HL-60 (cell line): ENCODE measurements at places on chromosomes 13 and 19.

DNA sequence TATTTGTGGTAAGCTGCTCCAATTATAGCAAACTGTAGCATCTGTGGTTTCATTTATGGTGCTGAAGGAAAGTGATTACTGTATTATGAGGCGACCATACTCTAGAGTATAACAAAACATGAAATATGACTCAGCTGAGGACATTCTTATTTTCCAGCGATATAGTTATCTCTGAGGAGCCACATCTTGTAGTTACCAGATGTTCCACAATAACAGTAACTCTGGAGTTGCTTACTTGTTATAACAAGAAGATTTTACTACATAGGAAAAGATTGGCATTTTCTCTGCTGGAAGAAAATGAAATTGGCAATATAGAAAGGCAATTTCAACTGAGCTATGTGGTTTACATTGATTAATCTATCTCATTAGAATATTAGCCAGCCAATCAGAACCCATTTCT is 1634.2 kb downstream of the PCDH9 start:
- no peak for DNase-seq

- peak; percentile 55 for DNase-seq
These were observed 49.9 kb downstream of the SMAD9 start for GRCh38 chr13:36870050-36870692.

GRCh38 chr13:97242755-97243497 is 20.8 kb downstream of the MBNL2 start:
- DNase-seq, result no peak

DNA sequence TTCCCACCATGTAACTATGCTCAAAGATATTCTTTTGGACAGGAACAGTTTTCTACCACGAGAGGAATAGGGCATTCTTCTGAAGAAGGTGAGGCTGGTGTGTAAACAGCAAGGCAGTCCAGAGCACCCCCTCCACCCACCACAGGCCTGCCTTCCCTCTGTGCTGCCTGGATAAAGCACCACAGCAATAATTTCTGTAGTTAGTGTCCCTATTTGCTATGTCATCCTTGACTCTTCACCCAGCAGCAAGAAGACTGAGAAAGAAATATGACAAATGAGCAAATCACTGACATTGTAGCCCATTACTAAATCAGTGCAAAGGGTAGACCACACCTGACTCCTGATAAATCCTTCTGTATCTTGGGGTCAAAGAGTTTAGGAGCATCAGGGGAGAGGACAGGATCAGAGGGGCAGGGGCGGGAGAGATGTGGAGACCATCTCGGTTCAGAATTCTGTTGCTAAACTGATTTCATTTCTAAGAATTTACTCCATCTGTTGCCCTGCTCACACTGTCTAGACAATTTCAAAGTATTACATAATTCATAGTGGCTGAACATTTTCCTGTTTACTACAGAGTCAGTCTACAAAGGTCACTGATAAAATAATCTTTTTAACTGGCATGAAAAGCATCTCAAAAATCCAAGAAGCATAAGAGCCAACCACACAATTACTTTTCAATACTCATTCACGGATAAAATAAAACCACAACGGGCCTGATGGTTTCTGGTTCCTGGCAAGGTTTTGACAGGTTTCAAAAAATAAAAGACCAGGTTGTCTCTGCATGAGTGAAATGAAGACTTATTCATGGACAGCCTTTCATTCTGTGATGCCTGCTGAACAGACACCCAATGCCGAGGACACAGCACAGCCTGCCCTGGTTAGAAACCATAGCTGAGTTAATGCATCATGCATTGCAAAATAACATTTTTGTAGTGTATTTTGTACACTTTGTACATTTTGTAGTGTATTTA is 88.4 kb upstream of the IRS2 start:
- no peak for DNase-seq

DNA sequence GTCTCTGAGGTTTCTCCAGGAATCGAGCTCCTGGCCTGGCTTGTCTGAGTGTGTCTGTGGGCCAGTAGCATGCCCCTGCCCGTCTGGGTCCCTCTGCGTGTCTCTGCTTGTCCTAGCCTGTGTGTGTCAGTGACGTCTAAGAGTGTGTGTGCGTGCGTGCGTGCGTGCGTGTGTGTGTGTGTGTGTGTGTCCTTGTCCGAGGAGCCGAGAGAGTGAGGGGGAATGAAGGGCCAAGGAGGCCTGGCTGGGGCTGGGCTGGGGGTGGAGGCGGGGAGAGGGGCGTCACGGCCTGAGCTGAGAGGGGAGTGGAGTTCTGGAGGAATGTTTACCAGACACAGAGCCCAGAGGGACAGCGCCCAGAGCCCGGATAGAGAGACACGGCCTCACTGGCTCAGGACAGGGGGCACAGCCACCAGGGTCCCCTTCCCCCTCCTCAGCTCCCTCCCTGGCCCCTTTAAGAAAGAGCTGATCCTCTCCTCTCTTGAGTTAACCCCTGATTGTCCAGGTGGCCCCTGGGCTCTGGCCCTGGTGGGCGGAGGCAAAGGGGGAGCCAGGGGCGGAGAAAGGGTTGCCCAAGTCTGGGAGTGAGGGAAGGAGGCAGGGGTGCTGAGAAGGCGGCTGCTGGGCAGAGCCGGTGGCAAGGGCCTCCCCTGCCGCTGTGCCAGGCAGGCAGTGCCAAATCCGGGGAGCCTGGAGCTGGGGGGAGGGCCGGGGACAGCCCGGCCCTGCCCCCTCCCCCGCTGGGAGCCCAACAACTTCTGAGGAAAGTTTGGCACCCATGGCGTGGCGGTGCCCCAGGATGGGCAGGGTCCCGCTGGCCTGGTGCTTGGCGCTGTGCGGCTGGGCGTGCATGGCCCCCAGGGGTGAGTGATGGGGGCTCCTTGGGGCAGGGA is at the start of gene AXL:
Gene AXL (plus strand): TSS at position 609 of the 893 bp plus-strand sequence. CDS start 170 bp downstream, at position 779.
- no peak for DNase-seq

DNA sequence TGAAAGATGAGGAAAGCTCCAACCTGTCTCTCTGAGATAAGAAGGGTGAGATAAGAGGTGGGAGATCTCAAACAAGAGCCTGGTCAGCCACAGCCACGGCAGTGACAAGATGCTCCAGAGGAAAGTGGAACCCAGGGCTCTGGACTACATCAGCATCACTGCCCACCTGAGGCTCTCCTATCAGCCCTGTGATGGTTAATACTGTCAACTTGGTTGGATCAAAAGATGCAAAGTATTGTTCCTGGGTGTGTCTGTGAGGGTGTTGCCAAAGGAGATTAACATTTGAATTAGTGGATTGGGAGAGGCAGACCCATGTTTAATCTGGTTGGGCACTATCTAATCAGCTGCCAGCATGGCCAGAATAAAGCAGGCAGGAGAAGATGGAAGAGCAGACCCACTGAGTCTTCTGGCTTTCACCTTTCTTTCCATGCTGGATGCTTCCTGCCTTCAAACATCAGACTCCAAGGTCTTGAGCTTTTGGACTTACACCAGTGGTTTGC is 476.6 kb upstream of the NBEA start:
- DNase-seq, result no peak

DNA sequence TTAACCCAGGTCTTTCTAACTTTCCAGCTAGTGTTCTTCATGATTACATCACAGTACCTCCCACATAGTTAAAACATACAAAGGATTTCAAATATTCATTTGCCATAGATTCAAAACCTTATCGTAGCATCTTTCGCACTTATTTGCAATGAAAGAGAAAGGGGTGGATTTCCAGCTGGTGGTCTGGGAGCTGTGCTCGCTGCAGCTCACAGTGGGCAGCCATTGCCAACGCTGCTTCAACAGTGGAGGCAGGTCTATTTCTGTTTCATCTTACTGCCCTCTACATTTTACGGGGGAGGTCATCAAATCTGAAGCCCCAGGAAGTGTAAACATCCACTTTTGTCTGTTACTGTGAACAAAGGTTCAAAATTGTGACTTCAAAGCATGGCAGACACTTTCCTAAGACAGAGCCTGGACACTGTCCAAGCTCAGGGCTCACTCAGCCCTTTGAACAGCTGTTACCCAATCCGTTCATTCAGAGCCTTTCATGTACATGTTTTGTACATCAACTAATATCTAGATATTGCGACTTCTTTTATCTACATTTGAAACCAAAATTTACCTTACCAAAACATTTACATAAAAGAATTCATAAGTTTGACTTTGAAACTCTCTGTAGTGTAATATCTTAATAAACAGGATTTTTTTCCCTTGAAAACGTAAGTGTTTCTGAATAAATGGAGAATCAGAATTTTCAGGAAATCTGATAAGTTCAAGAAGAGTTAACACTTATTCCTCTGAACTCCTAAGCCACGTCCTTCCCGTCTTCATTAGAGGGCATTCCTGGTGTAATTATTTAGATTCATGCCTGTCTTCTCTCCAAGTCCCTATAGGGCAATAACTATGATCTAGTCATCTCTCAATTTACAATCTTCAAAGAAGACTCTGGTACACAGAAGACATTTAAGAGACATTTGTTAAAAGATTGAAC is 25.1 kb downstream of the STARD13 start:
- no peak for DNase-seq

- peak; percentile 38 for DNase-seq
These were observed 1.2 kb downstream of the DAZAP1 start for GRCh38 chr19:1408300-1409203.

DNA sequence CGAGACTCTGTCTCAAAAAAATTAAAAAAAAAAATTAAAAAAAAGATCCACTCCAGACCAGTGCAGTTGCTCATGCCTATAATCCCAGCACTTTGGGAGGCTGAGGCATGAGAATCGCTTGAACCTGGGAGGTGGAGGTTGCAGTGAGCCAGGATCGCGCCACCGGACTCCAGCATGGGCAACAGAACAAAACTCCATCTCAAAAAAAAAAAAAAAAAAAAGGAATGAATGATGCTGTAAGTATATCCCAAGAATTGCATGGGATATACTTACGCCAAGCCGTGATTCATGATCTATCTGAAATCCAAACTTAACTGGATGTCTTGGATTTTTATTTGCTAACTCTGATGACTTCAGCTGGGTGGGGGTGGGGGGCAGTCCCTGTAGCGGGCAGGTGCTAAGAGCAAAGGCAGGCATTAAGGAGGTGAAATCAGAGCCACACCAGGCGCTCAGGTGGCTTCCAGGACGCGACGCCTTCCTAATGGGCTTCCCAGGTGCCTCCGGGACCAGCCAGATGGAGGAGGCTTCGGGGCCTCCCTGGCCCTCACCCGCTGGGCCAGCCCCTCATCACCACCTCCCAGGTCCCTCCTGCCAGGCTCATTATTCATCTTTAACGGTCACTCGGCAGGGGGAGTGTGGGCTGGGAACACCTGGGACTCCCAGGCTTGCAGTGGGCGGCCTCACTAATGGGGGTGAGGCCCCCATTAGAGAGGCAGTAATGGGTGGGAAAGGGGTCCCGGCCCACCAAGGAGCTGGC is 11.4 kb upstream of the FUT5 start:
- no peak for DNase-seq

- DNase-seq, result no peak
These were observed 4.2 kb downstream of the SUGP1 start for GRCh38 chr19:19316082-19316481.

- DNase-seq, result no peak
These were observed 6.3 kb downstream of the C19orf38 start for GRCh38 chr19:10854350-10855089.

DNA sequence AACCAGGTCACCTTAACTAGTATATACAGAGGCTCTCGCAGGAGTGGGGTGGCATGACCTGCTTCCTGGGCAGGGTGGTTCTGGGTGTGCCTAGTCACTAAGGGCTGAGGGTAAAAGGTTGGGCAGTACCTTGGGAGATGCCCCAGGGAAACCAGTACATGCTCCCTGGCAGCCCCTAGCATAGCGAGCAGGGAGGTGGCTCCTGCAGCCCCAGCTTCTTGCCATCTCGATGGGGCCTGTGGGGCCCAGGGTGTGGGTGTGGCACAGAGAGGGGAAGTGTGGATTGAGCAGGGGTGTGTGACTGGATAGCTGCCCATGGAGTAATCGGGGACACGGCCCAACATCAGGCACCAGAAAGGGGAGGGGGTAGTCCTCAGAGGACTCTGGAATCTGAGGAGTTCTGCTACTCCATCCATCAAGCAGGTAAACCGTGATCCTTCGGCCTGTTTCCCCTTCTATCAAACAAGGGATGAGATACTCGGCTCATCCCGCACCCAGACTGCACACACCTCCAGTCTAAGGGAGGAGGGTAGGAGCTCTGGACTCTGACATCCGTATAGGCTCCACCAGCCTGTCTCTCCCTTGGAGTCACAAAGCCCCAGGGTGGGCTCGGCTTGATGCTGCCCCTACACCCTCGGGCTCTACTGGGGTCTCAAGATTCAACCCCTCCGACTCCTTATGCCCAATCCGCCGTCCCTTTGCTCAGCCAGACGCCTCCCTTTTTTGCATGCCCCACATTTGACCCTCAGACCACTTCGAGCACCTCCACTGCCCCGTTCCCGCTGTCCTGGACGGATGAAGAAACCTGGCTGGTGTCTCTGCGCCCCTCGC is 1.1 kb downstream of the ZBTB45 start:
- DNase-seq, result peak; percentile 55

- DNase-seq, result peak; percentile 30
These were observed 498.6 kb downstream of the KCTD12 start for GRCh38 chr13:76387566-76387965.

GRCh38 chr19:43503501-43504425 is 783 bp downstream of the PHLDB3 start:
- peak; percentile 79 for DNase-seq

- DNase-seq, result no peak
These were observed 1.7 kb downstream of the UBE2M start for GRCh38 chr19:58556622-58557220.

- DNase-seq, result no peak
These were observed 177.0 kb downstream of the RFC3 start for GRCh38 chr13:33994826-33995502.

DNA sequence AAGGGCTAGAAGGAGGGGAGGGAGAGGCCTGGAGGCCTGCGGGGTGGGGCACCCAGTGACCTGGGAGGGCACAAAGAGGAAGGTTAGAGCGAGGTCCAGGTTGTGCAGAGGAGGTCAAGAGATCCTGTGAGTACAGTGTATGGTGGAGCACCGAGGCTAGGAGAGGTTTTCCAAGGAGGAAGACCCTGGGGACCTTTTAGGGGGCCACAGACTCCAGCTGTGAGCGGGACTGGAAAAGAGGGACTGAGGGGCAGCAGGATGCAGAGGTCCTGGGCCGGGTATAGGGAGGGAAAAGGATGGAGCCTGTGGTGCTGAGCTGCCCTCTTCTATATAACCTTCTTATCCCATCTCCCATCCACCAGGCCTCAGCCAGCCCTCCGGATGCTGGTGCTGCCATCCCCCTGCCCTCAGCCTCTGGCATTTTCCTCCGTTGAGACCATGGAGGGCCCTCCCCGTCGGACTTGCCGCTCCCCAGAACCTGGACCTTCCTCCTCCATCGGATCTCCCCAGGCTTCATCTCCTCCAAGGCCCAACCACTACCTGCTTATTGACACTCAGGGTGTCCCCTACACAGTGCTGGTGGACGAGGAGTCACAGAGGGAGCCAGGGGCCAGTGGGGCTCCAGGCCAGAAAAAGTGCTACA is 863 bp downstream of the ZNF581 start:
- no peak for DNase-seq

- no peak for DNase-seq
These were observed 435.2 kb upstream of the ZNF507 start for GRCh38 chr19:31910224-31910623.

- DNase-seq, result no peak
These were observed 69.5 kb upstream of the ZDHHC20 start for GRCh38 chr13:21528616-21529015.

- no peak for DNase-seq
These were observed 52.0 kb upstream of the NPAS1 start for GRCh38 chr19:46967578-46968032.

GRCh38 chr19:33587150-33587549 is 34.6 kb upstream of the CHST8 start:
- no peak for DNase-seq

- DNase-seq, result peak; percentile 85
These were observed 708 bp upstream of the ERCC1 start for GRCh38 chr19:45424191-45425058.

- DNase-seq, result no peak
These were observed 9.7 kb downstream of the SIGLEC8 start for GRCh38 chr19:51448411-51449016.
